ENCODE measurements at places on chromosomes 3 and 15.
A peak's percentile ranks its signal among the peaks of the same experiment; 100 is the strongest.

GRCh38 chr3:59754456-59755129 is 704.8 kb upstream of the CFAP20DC start:
- no peak for DNase-seq
- no peaks in the 10 kb centered on the region for H3K4me1 ChIP-seq

- H3K27me3 ChIP-seq = no peaks in the 10 kb centered on the region
- H3K27ac ChIP-seq = no peak overlapping the region
- H3K36me3 ChIP-seq = no peaks in the 10 kb centered on the region
- no peaks in the 10 kb centered on the region for H3K4me1 ChIP-seq
Measured at GRCh38 chr15:48834756-48835155, 23.9 kb upstream of the CEP152 start.

- H3K4me3 ChIP-seq = peak overlapping the region; percentile 50
- DNase-seq = peak; percentile 64
- H3K36me3 ChIP-seq = no peaks in the 10 kb centered on the region
- no peaks in the 10 kb centered on the region for H3K4me1 ChIP-seq
- no peak overlapping the region for H3K27ac ChIP-seq
Measured at GRCh38 chr15:89430530-89431341, 65.6 kb downstream of the RHCG start.

GRCh38 chr15:43648649-43649429 is at the start of gene CATSPER2:
TSS of gene CATSPER2 (minus strand) at chr15:43648844. CDS start at chr15:43648061, 783 bp downstream.
- no peak within 1 kb of the TSS for H3K27ac ChIP-seq
- no peaks in the 10 kb centered on the region for H3K4me1 ChIP-seq
- no peaks in the 10 kb centered on the region for H3K36me3 ChIP-seq
- no peak for DNase-seq
- H3K4me3 ChIP-seq = no peak within 1 kb of the TSS

GRCh38 chr3:106372806-106373190 is 504.0 kb upstream of the CBLB start:
- no peaks in the 10 kb centered on the region for H3K4me1 ChIP-seq
- no peak for DNase-seq
- H3K36me3 ChIP-seq = no peaks in the 10 kb centered on the region
- no peak overlapping the region for H3K4me3 ChIP-seq
- H3K27ac ChIP-seq = no peak overlapping the region

DNA sequence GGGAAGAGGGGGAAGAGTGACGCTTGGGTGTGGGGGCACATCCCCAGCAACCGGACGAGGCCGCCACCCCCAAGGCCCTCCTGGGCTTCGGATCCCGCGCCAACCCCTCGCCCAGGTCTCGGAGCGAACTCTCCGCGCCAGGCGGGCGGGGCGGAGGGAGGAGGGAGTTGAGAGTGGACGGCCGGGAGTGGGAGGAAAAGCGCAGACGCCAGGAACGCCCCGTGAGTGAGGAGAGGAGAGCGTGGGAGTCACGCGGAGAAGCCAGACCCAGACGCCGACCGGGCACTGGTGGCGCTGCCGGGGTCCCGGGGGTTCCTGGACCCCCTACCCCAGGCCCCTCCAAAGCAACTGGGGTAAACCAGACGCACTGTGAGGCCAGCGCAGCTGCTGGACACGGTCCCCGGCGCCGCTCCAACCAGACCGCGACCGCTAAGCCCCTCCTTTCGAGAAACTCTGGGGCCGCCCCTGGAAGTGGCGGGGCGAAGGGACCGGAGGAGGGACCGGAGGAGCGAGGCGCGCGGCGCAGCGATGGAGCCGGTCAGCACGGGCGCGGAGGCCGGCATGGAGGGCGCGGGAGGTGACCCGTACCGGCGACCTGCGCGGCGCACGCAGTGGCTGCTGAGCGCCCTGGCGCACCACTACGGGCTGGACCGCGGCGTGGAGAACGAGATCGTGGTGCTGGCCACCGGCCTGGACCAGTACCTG is at the start of gene EFCC1:
Gene EFCC1, plus strand, starts transcription at position 204 of the 705 bp plus-strand sequence. Its CDS starts 325 bp downstream, at position 529.
- H3K27me3 ChIP-seq = no peaks in the 10 kb centered on the region
- H3K4me1 ChIP-seq = peaks cover 8% of the 10 kb centered on the region
- H3K36me3 ChIP-seq = no peaks in the 10 kb centered on the region
- H3K27ac ChIP-seq = peak within 1 kb of the TSS; percentile 50
- DNase-seq = no peak

GRCh38 chr15:62027263-62027565 is 33.0 kb downstream of the VPS13C start:
- H3K27ac ChIP-seq = no peak overlapping the region
- H3K27me3 ChIP-seq = no peaks in the 10 kb centered on the region
- H3K4me3 ChIP-seq = no peak overlapping the region
- no peaks in the 10 kb centered on the region for H3K4me1 ChIP-seq
- DNase-seq = no peak
- no peaks in the 10 kb centered on the region for H3K36me3 ChIP-seq

- no peak overlapping the region for H3K27ac ChIP-seq
- no peak overlapping the region for H3K4me3 ChIP-seq
- no peaks in the 10 kb centered on the region for H3K36me3 ChIP-seq
- no peaks in the 10 kb centered on the region for H3K27me3 ChIP-seq
- no peaks in the 10 kb centered on the region for H3K4me1 ChIP-seq
Measured at GRCh38 chr3:150384296-150385212, 23.5 kb upstream of the TSC22D2 start.

GRCh38 chr15:88394553-88395145 is 72.5 kb downstream of the MRPL46 start:
- no peaks in the 10 kb centered on the region for H3K27me3 ChIP-seq
- no peak overlapping the region for H3K4me3 ChIP-seq
- no peaks in the 10 kb centered on the region for H3K4me1 ChIP-seq
- no peak overlapping the region for H3K27ac ChIP-seq
- DNase-seq = no peak

GRCh38 chr3:82067420-82067819 is 306.0 kb upstream of the GBE1 start:
- DNase-seq = no peak
- no peaks in the 10 kb centered on the region for H3K36me3 ChIP-seq
- H3K4me1 ChIP-seq = no peaks in the 10 kb centered on the region
- H3K27me3 ChIP-seq = no peaks in the 10 kb centered on the region

- DNase-seq = no peak
- H3K4me1 ChIP-seq = no peaks in the 10 kb centered on the region
- H3K4me3 ChIP-seq = no peak overlapping the region
- H3K27me3 ChIP-seq = no peaks in the 10 kb centered on the region
Measured at GRCh38 chr15:94164202-94164807, 67.1 kb upstream of the MCTP2 start.

DNA sequence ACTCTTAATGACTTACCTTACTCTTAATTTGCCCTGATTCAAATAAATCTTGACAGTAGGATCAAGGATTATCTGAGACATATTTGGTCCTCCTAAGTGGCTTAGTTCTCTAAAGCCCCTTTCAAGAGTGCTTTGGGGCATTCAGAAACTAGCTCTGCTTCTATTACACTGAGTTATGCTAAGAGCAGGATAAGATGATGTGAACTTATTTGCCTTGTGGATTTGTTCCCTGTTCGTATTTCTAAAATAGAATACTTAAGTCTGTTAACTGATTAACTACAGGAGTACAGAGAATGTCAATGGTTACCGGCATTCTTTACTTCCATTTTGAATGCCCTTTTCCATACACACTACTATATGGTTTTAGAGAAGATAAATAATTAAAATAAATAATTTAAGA is 14.8 kb upstream of the FRMD4B start:
- no peak overlapping the region for H3K4me3 ChIP-seq
- no peaks in the 10 kb centered on the region for H3K36me3 ChIP-seq

GRCh38 chr3:4493941-4494894 is 1.1 kb downstream of the ITPR1 start:
- H3K27ac ChIP-seq = peak overlapping the region; percentile 86
- H3K36me3 ChIP-seq = no peaks in the 10 kb centered on the region
- H3K4me1 ChIP-seq = peaks cover 3% of the 10 kb centered on the region
- no peaks in the 10 kb centered on the region for H3K27me3 ChIP-seq
- peak; percentile 35 for DNase-seq
- peak overlapping the region; percentile 93 for H3K4me3 ChIP-seq

GRCh38 chr3:152317956-152318355 is 49.2 kb downstream of the MBNL1 start:
- no peaks in the 10 kb centered on the region for H3K27me3 ChIP-seq
- peak overlapping the region; percentile 45 for H3K27ac ChIP-seq
- H3K4me3 ChIP-seq = no peak overlapping the region
- no peak for DNase-seq
- no peaks in the 10 kb centered on the region for H3K4me1 ChIP-seq

- no peaks in the 10 kb centered on the region for H3K36me3 ChIP-seq
- DNase-seq = no peak
- no peak overlapping the region for H3K27ac ChIP-seq
Measured at GRCh38 chr3:140754936-140755335, 77.1 kb downstream of the TRIM42 start.

- DNase-seq = no peak
- no peak overlapping the region for H3K27ac ChIP-seq
- H3K4me1 ChIP-seq = no peaks in the 10 kb centered on the region
- H3K4me3 ChIP-seq = no peak overlapping the region
Measured at GRCh38 chr15:40162552-40162951, 1.7 kb downstream of the BUB1B start.

GRCh38 chr3:186940967-186941366 is 10.6 kb downstream of the ST6GAL1 start:
- H3K4me1 ChIP-seq = no peaks in the 10 kb centered on the region
- no peaks in the 10 kb centered on the region for H3K36me3 ChIP-seq
- no peak overlapping the region for H3K27ac ChIP-seq
- DNase-seq = no peak

DNA sequence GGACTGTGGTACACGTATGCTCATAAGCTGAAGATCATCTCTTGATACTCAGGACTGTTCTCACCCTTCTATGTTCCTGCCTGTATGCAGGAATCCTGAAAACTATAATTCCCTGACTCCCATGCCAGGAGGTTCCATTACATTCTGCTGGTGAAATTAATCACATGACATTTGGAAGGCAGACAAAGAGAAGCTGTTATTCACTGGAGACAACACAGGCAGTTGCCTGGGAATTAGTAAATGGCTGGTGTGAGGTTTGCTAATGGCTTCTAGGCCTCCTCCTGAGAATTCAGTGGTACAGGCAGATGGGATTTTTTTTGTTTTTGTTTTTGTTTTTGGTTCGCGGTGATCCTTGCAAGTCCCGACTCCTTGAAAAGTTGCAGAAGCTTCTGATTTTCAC is 91.4 kb downstream of the CTNNB1 start:
- H3K27ac ChIP-seq = no peak overlapping the region
- DNase-seq = no peak
- no peak overlapping the region for H3K4me3 ChIP-seq
- no peaks in the 10 kb centered on the region for H3K27me3 ChIP-seq
- no peaks in the 10 kb centered on the region for H3K36me3 ChIP-seq

- no peak overlapping the region for H3K27ac ChIP-seq
- H3K27me3 ChIP-seq = no peaks in the 10 kb centered on the region
- no peak for DNase-seq
- H3K4me3 ChIP-seq = no peak overlapping the region
- no peaks in the 10 kb centered on the region for H3K4me1 ChIP-seq
- H3K36me3 ChIP-seq = no peaks in the 10 kb centered on the region
Measured at GRCh38 chr15:54517366-54517765, 539.1 kb downstream of the UNC13C start.

GRCh38 chr3:15332405-15333098 is at the start of gene SH3BP5:
TSS of gene SH3BP5 (minus strand) at chr3:15332586. CDS start at chr3:15332408, 178 bp downstream.
- peak; percentile 71 for DNase-seq
- H3K4me3 ChIP-seq = peak within 1 kb of the TSS; percentile 72
- peaks cover 10% of the 10 kb centered on the region for H3K4me1 ChIP-seq
- peak within 1 kb of the TSS; percentile 92 for H3K27ac ChIP-seq

- H3K4me1 ChIP-seq = no peaks in the 10 kb centered on the region
- no peak overlapping the region for H3K4me3 ChIP-seq
- no peak for DNase-seq
- peaks cover 6% of the 10 kb centered on the region for H3K27me3 ChIP-seq
Measured at GRCh38 chr3:13077431-13078162, 4.4 kb upstream of the IQSEC1 start.

- no peak overlapping the region for H3K27ac ChIP-seq
- no peaks in the 10 kb centered on the region for H3K27me3 ChIP-seq
- DNase-seq = no peak
- no peak overlapping the region for H3K4me3 ChIP-seq
- H3K4me1 ChIP-seq = no peaks in the 10 kb centered on the region
Measured at GRCh38 chr3:98735761-98736269, 27.3 kb upstream of the ST3GAL6 start.

DNA sequence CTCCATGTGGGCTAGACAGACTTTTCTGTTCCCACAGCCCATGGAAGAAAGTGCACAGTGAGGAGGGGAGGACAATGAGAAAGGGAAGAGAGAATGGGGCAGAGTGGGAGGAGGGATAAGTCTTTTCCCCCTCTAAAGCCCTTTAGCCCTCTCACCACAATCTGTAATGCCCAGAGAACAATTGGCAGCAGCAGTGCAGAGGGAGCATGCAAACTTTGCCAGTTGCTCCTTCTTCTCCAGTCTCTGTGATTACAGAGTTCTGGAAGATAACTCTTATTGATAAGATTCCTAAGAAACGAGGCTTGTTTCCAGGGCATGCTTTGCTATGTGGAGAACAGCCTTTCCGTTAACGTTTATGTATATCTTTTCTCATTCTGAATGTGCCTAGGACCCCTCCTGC is 50.0 kb upstream of the FMN1 start:
- DNase-seq = no peak
- H3K36me3 ChIP-seq = no peaks in the 10 kb centered on the region
- H3K27ac ChIP-seq = no peak overlapping the region
- no peaks in the 10 kb centered on the region for H3K27me3 ChIP-seq
- no peak overlapping the region for H3K4me3 ChIP-seq

DNA sequence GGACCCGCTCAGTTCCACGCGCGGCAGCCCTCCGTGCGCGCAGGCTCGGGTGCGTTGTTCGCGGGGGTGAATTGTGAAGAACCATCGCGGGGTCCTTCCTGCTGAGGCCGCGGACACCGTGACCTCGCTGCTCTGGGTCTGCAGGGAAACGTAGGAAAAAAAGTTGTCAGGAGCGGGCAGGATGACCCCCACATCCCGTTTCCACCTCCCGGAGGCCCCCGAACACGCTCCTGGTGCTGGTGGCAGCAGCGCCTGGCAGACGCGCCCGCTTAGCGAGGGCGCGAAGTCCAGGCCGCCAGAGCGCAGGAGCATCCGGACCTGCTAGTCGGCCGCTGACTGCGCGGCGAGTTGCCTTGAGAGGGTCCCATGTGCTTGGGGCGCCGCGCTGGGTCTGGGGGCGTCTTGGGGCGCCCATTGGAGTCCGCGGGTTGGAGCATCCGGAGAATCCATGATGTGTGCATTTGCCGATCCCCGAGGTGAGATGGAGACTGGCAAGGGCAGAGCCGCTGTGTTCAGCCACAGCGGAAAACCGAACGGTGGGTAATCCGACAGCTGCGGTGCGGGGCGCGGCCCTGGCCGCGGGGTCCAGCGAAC is 520 bp downstream of the GREM1 start:
- no peaks in the 10 kb centered on the region for H3K4me1 ChIP-seq
- H3K27ac ChIP-seq = no peak overlapping the region
- H3K36me3 ChIP-seq = no peaks in the 10 kb centered on the region
- no peak for DNase-seq
- H3K4me3 ChIP-seq = peak overlapping the region; percentile 49

GRCh38 chr15:91780387-91780786 is 73.1 kb upstream of the SLCO3A1 start:
- no peak overlapping the region for H3K4me3 ChIP-seq
- H3K4me1 ChIP-seq = no peaks in the 10 kb centered on the region
- no peaks in the 10 kb centered on the region for H3K36me3 ChIP-seq
- no peak for DNase-seq

Data from breast epithelium (tissue), 4 donors.